ENCODE measurements at places on chromosomes 6 and 20. TPM values are rescaled to one million over a fixed set of nuclear protein-coding genes. Genes with fewer than 3 reads are reported as not detected.

DAAM2 gene
- total RNA-seq = 1.1 TPM

WASF1 gene
- total RNA-seq = 90.6 TPM

LY6G6F gene
- total RNA-seq = not detected

RIMS1 gene
- not detected for total RNA-seq

ZNF311 gene
- total RNA-seq = not detected

DEFB124 gene
- total RNA-seq = not detected

CALHM4 gene
- not detected for total RNA-seq

CRISP3 gene
- not detected for total RNA-seq
